ENCODE measurements at places on chromosomes 7 and 10.
A peak's percentile ranks its signal among the peaks of the same experiment; 100 is the strongest.

DNA sequence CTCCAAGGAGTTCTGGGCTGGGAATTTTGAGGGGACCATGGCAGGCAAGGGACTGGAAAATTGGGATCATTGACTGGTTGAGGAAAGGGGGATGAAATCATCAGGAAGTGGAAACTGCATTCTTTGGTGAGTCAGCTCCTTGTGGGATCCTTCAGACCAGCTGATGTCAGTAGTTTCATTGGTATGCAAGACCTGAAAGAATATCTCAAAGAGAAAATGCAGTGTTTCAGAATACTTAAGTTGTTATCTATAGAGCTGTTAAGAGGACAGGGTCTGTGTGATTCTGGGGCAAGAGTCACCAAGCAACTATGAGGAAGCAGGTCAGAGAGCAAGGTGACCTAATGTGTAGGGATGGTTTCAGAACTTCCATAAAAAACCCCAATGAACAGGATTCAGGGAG, 595.9 kb upstream of the AUTS2 start:
- no peak for DNase-seq

DNA sequence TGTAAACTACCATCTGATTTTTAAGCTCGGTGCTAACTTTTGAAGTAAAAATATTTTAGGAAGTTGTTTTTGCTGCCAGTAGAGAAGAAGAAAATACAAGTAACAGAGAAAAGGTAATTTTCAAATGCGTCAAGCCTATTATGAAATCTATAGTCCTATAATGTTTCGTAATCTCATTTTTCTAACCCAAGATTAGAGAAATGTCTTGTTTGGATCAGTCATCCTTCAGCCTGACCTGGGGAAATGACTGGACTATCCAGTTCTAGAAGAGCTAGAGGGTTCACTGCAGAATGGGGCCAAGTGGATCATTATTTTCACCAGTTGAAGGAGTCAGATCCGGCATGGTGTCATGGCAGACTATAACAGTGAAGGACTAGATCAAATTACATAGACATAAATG, 62.7 kb upstream of the FGL2 start:
- DNase-seq: no peak

DNA sequence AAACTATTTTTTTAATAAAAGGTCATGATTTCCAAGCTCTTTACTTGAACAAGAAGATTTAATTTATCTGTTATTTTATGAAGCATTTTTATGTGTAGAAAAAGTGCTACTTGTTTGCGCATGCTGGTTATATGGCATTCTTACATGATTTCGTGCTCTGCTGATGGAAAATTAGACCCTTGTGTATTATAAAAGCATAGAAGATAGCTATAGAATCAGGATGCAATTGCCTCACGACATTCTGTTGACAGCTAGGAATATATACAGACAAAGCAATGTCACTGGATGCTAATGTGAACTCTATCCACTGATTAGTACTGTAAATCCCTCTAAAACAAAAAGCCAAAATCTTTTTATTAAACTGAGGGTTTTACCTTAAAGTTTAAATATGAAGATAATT, 255.9 kb downstream of the MDFIC start:
- no peak for DNase-seq

DNA sequence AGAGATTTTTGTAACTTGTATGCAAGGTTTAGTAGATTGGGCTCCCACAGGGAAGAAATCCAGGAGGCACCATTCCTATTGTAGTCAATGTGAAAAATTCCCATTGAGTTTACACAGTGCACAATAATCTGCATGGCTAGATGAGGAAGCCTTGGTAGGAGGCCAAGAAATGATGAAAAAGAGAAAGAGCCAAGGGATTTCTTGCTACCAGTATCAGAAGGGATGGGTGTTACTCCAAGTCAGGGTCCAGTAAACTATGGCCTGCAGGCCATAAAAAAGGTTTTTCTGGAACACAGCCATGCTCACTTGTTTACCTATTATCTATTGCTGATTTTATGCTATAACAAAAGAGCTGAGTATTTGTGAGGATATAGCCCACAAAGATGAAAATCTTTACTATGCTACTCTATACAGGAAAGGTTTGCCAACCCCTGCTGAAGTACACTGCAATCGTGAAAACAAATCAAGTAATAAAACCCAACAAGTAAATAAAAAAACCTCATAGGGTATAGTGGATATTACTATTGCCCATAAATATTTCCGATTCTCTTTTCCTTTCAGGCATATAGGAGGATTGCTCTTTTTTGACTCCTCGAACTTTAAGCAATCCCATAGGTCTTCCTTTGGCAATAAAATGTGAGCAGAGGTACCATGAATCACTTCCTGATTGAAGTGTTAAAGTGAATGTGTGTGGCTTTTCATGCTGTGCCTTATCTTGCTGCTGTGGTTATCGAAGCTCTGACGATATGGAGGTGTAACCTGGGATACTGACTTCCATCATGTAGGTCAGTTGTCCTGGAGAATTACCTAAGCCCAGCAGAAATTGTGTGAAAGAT, 256.3 kb upstream of the MAGI2 start:
- DNase-seq: no peak

GRCh38 chr10:42574336-42574735, 64.0 kb downstream of the ZNF33B start:
- DNase-seq: no peak

DNA sequence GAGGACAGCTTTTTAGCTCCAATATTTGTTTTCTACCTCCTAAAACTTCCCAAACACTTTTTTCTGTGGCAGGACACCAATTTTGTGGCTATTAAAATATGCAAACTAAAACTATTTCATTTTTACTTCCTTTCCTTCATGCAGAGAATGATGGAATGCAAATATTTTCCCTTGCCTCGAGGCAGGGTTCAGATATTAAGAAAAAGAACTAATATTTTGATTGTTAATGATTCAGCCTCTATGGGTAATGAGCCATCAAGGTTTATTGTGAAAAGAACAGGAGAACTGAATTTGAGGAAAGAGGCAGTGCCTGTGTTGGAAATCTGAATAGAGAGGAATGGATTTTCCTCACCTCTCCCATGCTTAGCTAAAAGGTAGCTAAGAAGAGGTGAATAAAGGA, 43.1 kb upstream of the CASD1 start:
- no peak for DNase-seq

DNA sequence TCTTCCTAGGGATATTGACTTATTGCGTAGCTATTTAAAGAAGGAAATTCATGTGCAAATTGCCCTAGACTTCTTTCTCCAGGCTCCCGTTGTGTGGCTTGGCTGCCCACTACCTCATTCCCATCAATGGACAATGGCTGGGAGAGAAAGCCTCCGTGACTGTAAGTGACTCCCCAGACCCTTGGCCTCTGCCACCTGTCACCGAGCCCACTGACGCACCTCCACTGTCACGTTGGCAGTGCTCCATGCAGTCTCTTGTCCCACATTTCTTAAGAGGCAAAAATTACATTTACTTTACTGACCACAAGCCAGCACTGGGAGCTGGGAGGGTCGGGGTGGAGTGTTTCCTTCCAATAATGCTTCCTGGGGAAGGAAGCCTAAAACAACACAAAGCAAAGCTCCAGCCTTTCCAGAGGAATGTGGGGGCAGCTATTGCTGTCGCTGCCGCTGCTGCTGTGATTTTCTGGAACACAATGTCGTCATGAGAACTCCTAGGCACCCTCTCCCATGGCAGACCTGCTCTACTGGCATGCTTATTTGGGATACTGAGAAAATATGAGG, 89.7 kb upstream of the STEAP1B start:
- DNase-seq: no peak

- DNase-seq: no peak
Measured at GRCh38 chr10:36381748-36382147, 739.7 kb upstream of the FZD8 start.

GRCh38 chr7:83109352-83109751, 53.3 kb downstream of the PCLO start:
- peak; percentile 29 for DNase-seq

GRCh38 chr10:22705527-22705926, 8.9 kb downstream of the PIP4K2A start:
- DNase-seq: no peak

All from NCI-H1694 treated with DMSO at 0.1 percent for 48 hours (cell line).